ENCODE measurements at places on chromosomes 7 and 10.

DNA sequence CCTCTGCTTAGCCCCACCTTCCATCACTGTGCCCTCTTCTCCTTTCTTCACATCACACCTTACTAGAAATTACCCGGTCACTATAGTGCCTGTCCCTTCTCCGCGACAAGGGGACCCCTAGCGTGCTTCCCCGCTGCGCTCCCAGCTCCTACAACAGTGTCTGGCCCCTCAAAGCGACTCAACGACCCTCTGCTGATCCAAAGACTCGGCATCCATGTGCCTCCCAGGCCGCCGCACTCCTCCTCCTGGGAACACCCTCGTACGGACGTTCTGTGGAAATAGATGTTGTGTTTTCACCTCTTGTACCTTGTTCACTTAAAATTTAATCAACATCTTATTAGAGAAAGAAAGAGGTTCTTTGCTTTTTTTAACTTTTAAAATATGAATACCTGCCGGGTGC, 463.5 kb downstream of the DNAJB6 start:
- no peak for DNase-seq

DNA sequence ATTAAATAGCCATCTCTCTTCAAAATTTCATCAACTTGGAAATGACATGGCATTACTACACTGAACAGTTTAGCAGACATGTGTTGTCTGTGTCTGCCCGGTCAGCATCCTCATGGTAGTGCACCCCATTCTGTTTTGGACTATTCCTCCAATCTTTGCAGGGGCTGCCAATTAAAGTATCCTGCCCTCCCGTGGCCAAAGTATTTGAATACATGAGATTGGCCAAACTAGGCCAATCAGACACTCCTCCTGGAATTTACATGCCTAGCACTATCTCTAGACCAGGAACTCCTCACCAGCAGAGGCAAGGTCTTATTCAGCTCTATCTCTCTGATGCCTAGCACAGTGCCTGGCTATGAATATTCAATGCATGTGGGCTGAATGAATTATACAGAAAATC, 4.4 kb downstream of the SHTN1 start:
- no peak for DNase-seq

- no peak for DNase-seq
Measured at GRCh38 chr7:28998105-28998504, 40.0 kb upstream of the TRIL start.

DNA sequence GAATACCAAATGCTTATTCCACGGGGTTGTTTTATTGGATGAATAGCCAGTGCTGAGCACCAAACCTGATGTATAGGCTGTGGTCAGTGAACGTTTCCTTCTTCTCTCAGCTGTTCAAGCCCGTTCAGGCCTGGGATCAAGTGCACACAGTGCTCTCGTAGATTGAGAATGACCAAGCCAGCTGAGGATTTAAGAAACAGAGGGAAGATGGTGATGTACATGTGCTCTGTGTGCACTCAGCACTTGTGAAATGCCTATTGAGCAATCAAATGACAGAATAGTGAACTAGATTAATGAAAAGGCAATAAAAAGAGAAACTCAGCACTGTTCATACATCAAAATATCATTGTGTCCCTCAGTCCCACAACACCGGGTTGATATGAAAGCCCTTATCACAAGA, 302.5 kb downstream of the BMPER start:
- DNase-seq = no peak

DNA sequence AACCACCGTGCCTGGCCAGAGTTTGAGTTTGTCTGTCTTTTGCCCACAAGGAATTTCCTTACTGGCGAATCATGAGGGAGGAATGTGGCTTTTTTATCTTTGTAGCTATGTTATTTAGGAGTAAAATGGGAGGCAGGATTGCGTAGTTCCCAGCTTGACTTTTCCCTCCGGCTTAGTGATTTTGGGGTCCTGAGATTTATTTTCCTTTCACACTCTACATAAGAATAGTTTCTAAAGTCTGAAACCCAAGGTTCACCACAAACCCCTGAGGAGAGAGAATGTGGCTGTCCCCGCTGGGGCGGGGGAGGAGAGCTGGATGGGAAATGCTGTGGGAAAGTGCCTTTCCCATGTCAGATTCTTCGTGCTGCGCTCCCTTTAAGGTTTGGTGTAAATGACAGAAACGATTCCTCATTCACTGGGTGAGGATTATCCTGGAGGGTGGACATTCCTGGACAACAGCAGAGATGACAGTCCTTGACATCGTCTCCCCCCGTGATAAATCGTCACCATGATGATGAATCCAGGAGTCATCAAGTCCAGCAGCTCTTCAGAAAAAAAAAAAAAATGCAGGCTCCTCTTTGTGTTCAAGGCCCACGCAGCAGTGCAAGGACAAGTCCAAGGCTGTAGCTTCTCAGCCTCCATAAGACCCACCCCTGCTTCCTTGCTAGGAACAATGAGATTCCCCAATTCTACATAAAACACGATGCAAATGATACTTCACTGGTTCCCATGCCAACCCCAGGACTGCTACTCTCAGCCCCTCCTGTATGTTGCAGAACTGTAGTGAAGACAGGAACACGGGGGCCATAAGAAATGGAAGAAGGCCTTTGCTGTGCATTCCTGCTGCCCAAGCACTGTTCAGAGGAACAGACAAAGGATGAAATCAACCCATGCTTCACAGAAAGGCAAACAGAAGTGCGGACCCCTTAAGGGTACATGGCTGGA, 233.1 kb downstream of the CCDC3 start:
- DNase-seq = no peak

GRCh38 chr10:122487174-122487765, 25.9 kb downstream of the HTRA1 start:
- DNase-seq = peak; percentile 51

GRCh38 chr10:50522908-50523307, 100.8 kb downstream of the SGMS1 start:
- DNase-seq = no peak

GRCh38 chr7:147968046-147968610, 622.4 kb upstream of the C7orf33 start:
- DNase-seq = no peak

GRCh38 chr10:127986531-127987466, 79.9 kb downstream of the PTPRE start:
- DNase-seq = no peak

DNA sequence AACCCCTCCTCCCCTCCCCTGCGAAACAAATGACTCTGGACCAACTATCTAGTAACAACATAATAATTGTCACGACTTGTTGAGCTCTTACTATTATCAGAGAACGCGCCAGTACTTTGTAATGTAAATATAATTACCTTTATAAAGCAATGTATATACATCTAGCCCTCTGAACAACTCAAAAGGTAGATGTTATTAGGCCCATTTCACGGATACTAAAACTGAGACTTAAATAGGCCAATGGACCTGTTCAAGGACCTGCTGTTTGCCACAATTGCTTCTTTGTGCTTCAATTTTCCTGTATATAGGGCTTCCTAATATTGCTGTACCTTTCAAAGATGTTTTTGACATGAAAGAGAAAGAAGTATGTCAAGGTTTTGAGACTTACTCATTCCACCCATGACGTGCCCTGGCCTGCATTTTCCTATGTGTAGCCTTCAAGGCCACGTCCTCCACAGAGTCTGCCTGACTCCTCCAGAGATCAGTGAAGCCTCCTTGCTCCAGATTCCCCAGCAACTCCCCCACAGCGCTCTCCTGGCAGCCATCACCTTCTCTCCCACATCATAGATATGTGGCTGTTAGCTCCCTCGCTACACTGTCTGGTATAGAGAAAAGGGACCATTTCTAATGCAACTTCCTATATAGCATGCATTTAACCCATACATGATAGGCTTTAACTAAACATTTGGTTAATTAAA, 156.6 kb downstream of the SKIDA1 start:
- DNase-seq = no peak

DNA sequence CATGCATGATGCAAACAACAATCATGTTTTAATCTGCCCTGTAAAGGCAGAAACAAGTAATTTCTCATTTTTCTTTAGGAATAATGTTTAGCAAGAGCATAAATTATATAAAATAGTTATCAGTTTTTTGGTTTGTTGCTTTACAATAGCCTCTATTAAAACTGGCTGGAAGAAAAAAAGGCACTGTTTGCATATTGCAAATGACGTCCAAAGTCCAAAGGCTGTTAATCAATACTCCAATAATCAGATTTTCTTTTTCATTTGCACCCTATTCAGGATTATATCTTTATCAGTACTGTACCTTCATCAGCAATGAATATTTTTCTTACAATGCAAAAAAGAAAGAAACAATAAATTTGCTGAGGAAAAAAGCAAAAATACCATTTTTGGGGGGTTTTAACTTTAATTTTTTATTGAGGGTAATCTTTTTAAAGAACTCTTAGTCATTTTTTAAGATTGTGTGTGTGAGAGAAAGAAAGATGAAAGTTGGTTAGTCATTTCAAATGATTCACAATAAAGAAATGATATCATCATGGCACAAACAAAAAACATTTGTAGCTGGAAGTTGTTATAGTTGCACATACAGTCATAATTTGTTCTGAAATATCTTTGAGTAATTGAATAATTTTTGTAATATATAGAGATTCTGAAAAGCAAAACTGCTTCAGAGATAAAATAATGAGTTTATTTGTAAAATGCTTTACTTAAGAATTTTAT, 44.4 kb upstream of the AKR1C2 start:
- no peak for DNase-seq

DNA sequence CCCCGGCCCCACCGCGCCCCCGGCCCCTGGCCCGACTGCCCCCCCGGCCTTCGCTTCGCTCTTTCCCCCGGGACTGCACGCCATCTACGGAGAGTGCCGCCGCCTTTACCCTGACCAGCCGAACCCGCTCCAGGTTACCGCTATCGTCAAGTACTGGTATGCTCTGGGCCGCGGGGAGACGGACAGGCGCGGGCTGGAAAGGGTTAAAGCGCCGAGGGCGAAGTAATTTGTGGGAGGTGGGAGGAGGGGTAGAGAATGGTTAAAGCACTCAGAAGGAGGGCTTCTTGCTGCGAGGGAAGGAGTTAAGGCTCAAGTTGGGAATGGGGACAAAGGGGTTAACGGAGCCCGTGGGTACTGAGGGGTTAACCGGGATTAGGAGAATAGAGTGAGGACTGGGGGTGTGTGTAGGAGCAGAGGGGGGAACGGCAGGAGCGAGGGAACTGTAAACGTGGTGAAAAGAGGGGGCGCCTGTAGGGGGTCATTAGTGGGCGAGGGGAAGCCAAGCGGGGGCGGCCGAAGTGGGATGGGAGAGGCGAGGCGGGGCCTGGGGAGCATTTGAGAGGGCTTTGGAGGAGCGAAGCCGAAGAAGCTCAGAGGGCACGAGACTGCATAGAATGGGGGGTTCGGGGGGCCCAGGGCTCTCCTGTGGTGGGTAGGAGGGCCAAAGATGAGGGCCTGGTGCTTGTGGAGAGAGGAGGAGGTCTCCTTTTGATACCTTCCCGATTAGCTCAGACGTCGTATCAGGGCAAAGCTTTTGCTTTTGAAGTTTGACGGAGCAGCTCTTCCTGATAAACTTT, 605 bp downstream of the SUFU start:
- no peak for DNase-seq

DNA sequence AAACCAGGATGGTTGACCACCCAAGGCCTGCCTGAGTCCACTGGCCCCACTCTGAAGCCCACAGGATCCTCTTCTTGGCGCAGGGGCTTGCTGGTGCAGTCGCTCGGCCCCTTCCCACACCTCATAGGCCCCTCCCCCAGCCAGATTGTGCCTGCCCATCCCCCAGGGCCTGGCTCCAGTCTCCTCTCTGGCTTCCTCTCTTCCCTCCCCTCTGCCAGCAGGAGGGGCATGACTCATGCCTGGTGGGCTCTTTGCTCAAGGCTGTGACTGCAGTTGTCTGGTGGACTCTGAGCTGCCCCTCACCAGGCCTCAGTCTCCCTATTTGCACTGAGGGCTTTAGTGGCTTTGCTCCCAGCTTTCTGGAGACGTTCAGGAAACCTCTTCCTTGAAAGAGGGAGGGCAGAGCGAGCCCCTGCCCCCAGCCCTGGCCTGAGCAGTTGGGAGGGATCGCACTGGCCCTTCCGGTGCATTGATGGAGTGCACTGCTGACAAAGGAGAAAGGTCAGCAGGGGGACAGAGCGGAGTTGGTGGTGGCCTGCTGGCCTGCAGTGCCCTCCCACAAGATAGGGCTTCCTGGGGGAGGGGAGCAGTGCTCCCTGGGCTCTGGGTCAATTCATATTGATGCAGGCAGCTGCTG, 60.7 kb downstream of the ZMIZ1 start:
- DNase-seq = no peak

GRCh38 chr10:84783386-84783785, 455.0 kb downstream of the CCSER2 start:
- no peak for DNase-seq

DNA sequence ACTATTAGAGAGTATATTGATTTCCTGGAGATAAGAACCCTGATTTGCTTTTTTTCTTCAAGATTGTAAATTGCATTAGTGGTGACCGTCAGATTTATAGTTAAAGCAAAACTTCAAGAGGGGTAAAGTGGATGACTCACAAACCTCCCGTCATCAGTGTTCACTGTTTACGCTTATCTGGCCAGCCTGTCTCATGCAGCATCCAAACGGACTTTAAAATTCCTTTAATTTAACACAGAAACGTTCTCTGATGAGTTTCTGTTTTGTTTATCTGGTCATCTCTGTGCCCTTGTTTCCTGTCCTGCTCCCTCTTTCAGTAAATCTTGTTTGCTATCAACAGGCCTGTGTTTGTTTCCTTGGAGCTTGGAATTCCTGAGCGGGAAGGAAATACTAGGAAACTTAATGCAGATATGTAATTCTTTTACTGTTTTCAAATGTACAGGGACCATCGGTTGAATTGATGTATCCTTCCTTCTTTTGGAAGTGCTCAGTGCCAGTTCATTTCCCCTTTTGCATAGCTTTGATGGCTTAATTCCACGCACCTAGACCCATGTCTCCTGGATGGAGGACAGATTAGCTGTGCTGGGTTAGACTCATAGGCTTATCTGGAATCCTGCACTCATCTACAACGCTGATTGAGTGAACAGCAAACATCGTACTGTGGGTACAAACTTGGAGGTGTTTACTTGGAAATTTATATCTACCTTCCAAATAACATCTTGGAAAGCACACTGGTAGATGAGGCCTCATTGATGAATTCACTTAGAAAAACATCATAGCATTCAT, 21.3 kb downstream of the PTPRE start:
- no peak for DNase-seq

GRCh38 chr10:83373671-83374070, 765.6 kb upstream of the GHITM start:
- no peak for DNase-seq

DNA sequence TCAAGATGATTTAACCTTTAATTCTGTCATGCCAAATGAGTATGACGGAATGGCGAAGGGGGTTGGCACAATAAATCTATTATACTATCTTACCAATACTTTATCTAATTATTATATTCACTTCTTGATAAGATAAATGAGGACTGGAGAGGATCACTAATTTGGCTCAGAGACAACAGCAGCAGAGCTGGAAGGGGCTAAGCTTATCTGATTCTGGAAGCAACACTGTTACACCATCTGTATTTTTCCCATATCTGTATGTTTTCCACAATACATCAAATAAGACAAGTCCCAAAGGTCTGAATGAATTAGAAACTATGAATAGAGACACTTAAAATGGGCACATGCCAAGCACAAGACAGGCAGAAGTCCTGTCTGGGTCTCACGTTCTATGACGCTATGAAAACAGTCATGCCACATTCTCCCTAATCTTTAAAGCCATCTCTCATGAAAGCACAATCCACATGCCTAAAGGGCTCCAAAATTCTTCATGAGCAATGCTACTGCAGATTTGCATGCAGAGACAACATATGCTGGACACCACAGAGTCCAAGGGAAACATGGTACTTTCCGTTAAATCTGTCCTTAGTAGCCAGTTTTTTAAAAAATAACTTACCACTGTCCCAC, 88.3 kb downstream of the SLC25A13 start:
- DNase-seq = no peak
